ENCODE measurements at places on chromosomes 3 and 15. TPM values are rescaled to one million over a fixed set of nuclear protein-coding genes. Genes with fewer than 3 reads are reported as not detected.

DNA sequence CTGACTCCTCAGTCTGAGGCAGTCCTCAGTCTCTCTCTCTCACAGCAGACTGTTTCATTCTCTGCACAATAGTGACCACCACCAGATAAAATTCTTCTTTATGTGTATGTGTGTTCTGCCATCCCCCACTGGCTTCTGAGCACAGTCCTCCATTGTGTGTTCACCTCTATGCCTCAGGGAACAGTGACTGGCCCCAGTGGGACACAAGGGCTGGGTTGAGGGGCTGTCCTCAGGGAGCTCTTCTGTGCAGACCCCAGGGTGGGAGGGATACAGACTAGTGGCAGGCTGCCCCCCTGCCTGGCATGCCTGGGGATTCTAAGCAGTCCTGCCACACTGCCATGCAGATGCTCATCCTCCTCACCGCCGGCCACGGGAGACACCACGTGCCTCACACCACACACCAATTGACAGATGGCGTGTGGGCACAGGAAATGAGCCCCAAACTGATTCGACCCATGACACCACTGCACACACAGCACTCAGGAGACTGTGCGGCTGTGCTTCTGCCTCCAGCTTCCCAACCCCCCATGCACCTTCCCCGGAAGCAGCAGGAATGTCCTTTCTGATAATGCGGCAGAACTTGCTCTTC, 237.6 kb upstream of the CHRNA7 start:
- no peak for DNase-seq

DNA sequence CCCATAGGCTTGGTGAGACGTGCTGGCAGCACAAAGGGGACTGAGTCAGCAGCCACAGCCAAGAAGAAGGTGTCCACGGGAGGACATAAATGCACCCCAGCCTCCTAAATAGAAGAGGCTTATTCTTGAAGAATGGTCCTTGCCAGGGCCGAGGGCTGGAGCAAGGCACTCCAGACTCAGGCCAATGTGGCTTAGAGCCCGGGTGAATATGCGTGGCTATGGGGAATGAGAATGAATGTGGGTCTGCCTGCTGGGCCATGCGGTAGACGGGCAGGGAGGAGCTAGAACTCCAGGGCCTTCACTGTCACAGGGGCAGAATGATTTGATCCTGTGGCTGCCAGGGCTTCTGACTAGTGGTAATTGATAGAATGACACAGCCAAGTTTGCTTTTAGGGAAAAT, 34.0 kb downstream of the DHX30 start:
- DNase-seq = no peak

DNA sequence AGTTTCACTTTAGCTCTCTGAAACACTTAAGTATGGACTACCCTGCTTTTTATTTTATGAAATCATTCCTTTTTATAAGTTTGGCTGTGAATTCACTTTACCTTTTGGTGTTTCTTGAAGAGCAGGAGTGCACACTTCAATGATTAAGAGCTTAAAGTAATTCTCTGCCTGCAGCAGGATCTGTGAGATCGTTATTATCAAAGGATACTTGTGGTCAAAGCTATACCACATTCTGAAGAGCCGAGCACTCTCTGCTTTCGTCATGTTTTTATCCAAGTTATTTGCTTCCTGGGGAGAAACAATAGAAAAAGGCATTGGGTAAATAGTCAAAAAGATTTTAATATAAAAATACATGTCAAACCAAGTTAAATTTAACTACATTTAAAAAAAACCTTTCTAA, 243.7 kb downstream of the CHST2 start:
- DNase-seq = peak; percentile 25

H1-8 gene
- total RNA-seq = not detected

DNA sequence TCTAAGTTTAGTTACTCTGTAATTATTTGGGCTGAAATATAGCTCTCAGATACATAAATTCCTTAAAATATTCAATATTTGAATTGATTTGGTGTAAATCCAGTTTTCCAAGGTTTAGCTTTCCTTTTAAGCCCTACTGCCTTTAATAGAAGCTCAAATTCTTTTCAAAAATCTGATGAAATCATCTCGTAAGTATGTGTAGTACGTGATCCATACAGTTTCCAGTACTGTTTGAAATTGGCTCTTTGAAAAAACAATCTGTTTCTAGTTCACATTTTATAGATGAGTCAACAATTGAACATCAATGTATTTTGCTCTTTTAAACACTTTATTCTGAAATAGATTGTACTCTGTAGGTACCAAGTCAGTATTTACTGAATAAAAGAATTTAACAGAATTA, 84.2 kb downstream of the LRRC49 start:
- DNase-seq = peak; percentile 79

- peak; percentile 29 for DNase-seq
Measured at GRCh38 chr3:21274079-21274571, 476.9 kb downstream of the ZNF385D start.

GRCh38 chr3:64319391-64319790, 94.1 kb upstream of the PRICKLE2 start:
- no peak for DNase-seq

- DNase-seq = no peak
Measured at GRCh38 chr3:42092006-42092405, 849 bp downstream of the TRAK1 start.

DNA sequence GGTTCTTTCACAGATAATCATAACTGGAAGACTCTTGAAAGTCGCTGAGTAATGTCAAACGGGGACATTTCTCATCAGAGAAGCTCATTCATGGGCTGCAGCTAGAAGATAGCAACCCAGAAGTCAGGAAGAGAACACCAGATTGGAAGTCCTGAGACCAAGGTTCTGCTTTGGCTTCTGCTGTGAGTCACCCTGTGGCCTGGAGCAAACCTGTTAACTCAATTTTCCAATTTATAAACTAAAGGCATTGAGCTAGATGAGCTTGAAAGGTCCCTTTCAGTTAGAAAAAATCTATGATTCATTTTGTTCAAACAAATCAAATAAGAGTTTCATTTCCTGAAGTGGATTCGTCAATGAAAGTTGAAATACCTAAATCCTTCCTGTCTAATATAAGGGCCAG, 402.2 kb downstream of the EPHB1 start:
- DNase-seq = no peak

TRAK1 gene
- total RNA-seq = 37.8 TPM

TRPM1 gene
- not detected for total RNA-seq

DNA sequence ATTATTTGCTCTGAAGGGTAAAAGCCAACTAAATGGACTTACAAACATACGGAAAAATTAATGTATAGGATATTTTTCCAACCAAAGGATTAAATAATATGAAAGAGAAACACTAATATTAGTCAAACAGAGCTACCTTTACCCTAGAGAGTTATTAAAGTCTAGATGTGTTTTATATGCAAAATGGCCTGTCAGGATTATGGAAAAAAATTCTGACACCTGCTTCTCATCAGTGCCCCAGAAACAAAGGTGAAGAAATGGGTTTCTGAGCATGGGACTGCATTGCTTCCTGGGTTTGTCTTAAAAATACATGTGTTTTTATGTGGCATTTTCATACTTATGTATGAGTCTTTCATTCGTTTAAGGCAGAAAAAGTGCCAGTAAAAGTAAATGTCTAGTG, 148.3 kb downstream of the ROBO2 start:
- DNase-seq = no peak

DNA sequence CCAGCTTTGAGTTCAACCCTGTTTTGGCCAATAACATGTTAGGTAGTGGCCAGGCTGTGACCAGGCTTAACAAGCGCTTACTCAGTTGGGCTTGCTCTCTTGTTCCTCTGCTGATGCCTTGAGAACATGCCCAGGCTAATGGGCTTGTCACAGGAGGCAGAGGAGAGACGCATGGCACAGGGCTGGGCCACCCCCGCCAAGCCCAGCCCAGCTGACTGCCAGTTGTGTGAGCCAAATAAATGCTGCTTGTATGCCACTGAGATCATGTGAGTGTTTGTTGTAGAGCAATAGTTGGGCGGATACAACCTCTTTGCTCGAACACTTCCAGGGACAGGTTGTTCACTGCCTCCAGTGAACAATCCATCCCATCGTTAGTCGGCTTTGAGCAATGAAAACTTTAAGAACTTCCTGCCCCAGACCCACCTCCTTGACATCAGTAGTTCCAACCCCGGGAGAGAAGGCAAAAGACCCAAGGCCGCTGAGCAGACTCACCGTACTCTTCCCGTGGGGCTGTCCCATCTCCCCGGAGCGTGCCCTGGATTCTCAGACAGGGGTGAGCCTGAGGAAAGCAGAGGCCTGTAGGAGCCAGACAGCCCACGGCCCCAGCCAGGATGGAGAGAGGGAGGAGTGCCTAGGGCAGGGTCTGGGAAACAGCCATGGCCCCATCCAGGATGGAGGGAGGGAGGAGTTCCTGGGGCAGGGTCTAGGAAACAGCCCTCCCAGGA, 4.1 kb downstream of the PLA2G4F start:
- DNase-seq = no peak

- no peak for DNase-seq
Measured at GRCh38 chr15:57502116-57502515, 89.6 kb upstream of the MYZAP start.

DNA sequence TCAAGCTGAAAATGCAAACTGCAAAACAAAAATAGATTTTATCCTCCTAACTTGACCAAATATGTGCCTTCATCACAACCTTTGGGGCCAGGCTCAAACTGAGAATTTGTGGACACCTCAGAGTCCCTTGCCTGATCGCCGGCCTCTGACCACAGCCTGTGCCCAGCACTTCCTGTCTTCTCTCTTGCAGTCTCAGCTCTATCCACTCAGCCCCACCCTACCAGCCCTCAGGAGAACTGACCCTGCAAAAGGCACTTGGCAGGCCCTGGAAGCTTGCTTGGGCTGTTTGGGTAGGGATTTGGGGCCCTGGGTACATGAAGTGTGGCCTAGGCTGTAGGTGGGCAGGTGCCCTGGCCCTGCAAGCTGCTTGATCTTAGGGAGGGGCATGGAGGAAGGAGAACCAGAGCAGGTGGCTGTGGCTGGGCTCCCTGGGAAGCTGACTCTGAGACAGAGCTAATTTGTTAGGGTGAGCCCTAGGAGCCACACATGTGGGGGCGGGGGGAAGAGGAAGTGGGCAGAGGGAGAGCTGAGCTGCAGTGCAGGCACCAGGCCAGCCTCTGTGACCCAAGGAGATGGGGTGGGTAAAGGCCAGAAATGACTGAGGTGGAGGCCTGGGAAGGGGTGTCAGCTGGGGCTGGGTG, 8.6 kb downstream of the CLEC3B start:
- no peak for DNase-seq

ZBBX gene
- not detected for total RNA-seq

EPHA3 gene
- 0.99 TPM for total RNA-seq

HESX1 gene
- 0.99 TPM for total RNA-seq

DNA sequence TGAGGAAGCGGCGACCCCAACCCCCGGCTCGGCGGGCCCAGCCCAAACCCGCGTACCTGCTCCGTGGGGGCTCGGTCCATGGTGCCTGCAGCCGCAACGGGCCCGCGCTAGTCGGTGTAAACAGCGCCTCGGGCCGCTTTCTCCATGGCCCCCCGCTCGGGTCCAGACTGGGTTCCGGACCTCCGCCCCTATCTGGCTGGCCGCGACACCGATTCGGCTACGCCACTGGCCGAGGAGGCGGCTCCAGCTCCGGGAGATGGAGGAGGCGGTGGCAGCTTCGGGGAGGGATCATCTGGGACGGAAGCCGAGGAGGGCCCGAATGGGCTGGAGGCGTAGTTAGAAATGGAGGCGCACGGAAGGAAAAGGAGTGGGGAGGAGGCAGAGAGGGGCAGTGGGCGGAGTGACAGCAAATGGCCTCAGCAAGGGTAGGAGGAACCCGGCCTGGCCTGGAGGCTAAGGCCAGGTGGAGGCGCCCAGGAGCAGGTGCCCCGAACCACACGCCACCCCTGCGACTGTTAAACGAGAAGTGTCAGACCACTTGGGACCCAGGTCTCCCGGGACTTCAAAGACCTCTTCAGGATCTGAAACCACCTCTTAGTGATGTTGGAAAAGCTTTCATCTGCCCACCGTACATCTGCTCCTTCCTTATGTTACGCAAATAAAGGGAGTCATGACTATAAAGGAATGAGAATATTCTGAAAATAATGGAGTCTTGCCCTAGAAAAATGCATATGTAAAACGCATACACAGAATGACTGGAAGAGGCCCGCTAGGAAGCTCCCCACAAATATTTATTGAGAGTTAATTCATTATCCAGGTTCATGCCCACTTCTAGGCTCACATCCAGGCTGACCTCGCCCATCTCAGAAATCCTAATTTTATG, at the start of gene SECISBP2L:
Gene SECISBP2L, minus strand, starts transcription at position 227 of the 883 bp plus-strand sequence. Its CDS starts 147 bp downstream, at position 80.
- peak; percentile 95 for DNase-seq

DNA sequence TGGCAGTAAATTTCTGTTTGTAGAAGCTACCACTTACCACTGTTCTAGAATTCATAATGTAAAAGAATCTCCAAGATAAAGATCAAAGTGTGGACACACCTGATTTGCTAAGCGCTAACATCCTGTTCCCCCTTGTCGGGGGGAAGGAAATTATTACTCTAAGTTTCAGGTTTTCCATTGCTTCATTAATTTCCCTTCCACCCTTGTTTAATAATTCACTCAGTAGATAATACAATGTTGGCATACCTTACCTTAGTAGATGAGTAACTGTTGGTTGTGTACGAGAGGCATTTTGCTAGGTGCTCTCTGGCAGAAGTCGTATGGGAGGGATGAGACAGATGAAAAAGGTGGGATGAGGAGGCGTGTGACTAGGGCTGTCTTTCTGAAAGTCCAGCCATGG, 641.2 kb upstream of the ARRDC4 start:
- no peak for DNase-seq

DNA sequence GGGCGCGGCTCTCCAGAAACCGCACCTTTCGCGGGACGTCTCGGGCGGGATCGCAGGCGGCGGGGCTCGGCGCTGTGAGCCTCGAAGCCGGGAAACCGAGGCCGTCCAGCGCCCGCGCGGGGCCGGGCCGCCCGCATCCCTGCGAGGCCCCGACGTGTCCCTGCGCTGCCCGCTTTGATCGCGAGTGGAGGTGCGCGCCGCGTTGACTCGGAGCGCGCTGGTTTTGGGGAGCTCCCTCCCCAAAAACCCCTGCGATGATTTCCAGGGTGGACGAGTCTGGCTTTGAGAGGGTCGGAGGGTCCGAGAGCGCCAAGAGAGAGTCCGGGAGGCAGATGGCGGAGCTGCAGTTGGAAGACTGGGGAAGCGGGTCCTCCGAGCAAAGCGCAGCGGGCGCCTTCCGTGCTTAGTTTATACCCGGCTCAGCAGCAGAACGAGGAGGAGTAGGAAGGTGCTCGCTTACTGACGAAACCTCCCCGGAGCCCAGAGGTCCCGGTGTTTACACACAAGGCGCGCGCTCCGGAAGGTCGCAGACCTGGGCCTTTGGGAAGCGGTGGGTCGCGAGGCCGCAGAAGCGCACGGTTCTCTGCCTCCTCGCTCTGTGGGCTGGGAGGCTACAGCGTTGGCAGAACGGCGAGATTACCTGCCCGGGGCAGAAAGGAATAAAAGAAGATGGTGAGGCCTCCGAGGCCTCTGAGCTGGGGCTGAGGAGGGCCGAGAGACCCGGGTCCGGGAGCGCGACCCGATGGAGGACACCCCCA, 687 bp downstream of the ALDH1A3 start:
- no peak for DNase-seq

- DNase-seq = no peak
Measured at GRCh38 chr3:185977679-185978040, 39.8 kb upstream of the TRA2B start.

ITGB5 gene
- 135 TPM for total RNA-seq

GRCh38 chr3:170585937-170586310, at the start of gene SLC7A14:
Gene SLC7A14 (minus strand): TSS chr3:170586075. CDS start chr3:170526936, 59,139 bp downstream.
- no peak for DNase-seq
